Left renal cortex interstitium (tissue), 4 donors: ENCODE measurements at places on chromosomes 6 and 20.

GRCh38 chr6:157325069-157325805, 1.9 kb upstream of the TMEM242 start:
- no peak for DNase-seq

GRCh38 chr6:68368845-68369244, 266.2 kb upstream of the ADGRB3 start:
- DNase-seq = no peak

- DNase-seq = no peak
Observed at GRCh38 chr6:158661156-158661685, 11.4 kb downstream of the SYTL3 start.

- no peak for DNase-seq
Observed at GRCh38 chr6:37487591-37488380, 11.9 kb downstream of the CCDC167 start.

DNA sequence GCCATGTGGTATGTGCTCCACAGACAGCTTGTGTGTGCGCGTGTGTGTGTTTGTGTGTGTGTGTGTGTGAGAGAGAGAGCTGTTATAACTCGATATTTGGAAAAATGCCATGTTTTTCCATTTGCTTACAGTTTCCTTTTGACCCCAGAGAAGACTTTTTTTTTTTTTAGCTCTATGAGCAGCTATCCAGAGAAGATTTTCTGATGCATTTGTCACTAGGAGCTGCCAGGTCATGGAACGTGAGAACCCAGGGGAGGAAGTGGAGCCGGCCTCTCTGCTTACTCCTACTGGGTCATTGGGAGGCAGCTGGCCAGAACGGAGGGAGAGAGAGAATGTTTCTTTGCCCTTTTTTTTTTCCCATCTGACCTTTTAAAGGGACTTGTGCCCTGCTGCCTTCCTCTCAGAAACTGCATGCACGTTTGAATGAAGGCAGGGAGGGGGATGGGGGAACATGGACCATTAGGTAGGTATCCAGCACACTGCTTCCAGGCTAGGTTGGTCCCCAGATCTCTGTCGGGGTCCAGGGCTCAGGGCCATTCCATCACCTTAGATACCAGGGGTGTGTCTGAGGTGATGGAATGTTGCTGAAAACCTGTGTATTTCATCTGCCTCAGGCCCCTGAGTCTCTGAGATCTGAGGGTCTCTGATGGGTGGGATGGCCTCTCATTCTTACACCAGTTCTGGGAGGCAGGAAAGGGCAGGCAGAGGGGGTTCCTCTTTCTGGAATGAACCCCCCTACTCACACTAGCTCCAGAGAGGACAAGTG, 11.2 kb upstream of the MRPS18A start:
- DNase-seq = no peak

- no peak for DNase-seq
Observed at GRCh38 chr20:32737371-32738223, 5.7 kb downstream of the COMMD7 start.

GRCh38 chr20:63767456-63767855, 27.9 kb downstream of the SLC2A4RG start:
- DNase-seq = no peak

DNA sequence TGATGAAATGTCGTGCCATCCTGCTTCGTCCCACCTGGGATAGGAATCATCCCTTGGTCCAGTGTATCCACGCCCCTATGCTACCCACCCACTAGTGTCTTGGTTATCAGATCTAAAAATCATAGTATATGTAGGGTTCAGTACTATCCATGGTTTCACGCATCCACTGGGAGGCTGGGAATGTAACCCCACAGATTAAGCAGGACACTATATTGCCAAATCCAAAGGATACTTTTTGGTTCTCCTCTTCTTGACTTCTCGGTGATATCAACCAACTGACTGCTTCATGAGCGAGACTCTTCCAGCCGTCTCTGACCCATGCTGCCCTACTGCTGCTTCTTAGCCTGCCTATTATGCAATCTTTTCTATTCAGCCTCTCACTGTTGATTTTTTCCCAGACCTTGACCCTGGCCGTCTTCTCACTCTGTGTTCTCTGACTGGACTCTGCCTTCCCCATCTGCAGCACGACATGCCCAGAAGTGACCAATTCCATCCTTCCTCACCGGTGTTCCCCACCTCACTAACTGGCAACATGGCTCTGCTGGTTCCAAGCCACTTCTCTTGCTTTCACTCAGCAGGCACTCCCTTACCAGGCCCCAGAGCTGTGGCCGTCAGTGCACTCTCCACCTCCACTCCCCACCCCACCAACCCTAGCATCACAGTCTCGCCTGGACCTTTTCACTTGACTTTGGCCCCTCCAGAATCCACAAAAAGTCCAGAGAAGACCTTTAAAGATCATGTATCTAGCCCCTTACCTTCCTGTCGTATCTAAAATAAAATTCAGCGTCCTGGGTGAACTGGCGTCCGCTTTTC, 34.5 kb downstream of the GFRA4 start:
- DNase-seq = no peak

DNA sequence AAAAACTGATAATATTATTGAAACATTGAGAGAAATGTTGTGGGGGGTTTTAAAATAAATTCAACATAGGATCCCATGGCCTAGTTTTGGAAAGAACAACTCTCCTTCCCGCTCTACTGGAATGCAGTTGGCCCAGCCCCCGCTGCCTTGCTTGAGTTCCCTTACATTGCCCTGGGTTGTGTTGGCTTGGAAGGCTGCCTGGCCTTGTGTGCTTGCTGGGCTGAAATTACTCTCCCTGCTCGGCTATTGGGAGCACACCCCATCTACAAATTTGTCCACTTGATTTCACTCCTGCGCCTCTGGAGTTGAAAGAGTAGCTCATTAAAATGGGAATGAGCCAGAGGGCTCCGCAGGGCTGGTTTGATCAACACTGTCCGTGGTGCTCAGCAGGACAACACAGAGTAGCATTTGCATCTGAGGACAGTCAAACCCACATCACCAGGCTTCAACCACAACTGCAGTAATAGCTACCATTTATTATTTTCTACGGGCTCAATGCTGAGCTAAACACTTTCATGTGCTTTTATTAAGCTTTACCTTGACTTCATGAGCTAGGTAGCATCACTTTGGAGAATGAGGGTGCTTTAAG, 35.2 kb downstream of the DOK5 start:
- DNase-seq = no peak

DNA sequence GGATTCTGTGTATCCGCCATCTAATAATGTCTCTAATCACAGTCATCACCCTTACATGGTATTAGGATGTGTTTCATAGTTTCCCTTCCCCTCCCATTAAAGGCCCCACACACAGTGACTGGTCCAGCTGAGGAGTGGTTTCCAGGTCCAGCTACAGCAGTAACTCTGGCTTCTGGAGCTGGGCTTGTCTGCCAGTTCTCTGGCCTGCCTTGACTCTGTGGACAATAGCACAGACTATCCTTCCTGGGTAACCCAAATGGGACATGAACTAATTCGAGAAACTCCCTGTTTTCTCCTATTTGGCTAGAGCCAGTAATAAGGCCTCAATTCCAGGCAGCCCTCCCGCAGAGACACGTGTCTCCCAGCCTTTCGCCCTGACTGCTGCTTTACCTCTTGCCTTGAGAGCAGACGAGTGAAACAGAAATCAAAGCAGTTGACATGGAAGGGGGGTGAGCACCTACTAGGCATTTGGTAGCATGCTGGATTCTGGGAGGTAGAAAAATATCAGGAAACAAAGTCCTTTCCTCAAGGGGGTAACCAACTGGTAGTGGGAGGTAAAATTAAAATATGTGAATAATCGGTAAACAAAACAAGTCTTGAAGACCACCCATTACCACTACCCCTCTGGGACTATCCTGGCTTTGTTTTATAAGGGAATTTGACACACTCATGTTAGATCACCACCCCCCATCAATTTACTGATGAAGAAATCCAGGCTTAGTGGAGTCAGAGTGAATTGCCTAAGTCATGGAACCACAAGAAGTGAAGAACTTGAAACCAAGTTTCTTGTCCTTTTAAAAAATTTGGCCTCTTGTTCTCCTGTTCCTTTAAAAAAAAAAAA, 1.2 kb downstream of the TRAF3IP2 start:
- DNase-seq = no peak

GRCh38 chr20:46169245-46170171, 51.4 kb downstream of the CD40 start:
- no peak for DNase-seq

DNA sequence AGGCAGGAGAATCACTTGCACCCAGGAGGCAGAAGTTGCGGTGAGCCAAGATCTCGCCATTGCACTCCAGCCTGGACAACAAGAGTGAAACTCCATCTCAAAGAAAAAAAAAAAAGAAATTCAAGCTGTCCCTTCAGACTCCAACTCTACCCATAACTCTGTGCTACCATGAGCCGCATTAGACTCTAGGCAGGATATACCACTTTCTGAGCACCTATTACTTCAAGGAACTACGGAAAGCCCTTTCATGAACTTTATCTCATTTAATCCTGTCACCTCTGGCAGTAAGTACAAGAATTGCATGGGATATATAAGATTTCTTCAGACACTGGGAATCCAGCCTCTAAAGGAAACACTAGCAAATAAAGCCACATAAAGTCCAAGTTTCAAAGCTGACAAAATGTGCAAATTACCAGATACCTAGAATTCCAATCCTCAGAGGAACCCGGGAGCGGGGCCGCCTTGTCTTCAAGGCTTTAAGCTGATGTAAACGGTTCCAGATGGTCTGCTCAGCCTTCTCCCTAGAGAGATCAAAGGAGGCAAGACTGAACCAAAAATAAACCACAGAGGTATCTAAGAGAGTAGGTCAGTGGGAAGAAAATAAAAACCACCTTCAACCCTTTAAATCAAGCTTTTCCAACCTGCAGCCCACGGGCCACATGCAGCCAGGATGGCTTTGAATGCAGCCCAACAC, 9.4 kb downstream of the CDK5RAP1 start:
- DNase-seq = no peak

DNA sequence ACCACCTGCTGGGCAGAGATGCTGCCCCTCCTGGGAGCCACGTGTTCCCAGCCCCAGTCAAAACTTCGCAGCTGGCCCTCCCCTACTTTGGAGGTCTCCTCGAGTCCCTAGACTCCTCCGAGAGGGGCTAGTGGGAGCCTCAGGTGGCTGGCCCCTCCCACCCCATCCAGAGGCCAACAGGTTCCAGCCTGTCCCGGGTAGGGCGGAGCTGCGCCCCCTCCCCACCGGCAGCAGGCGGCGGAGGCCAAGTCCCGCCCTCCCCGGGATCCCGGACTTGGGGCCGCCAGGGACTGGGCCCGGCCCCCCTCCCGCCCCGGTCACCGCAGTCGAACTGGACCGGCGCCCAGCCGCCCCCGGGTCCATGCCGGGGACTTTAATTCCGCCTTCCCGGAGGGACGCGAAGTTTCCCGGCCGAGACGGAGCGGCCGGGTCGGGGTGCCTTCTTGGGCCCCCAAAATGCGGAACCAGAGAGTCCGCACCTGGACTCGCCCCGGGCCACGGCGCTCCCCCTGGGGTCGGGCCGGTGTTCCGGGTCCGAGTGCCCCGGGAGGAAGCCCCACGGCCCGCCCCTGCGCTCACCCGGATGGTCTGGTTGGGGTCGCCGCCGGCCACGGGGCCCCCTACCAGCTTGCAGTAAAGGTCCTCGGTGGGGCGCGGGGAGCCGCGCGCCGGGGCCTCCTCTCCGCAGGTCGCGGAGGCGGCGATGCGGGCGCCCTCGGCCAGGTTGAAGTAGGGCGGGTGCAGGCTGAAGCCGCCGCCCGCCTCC, 559 bp downstream of the LAMA5 start:
- no peak for DNase-seq

- DNase-seq = no peak
Observed at GRCh38 chr20:31718952-31719643, 3.6 kb downstream of the BCL2L1 start.

- DNase-seq = no peak
Observed at GRCh38 chr20:37309290-37309689, 19.8 kb downstream of the MANBAL start.

GRCh38 chr6:34565722-34566137, 9.6 kb upstream of the SPDEF start:
- DNase-seq = no peak

DNA sequence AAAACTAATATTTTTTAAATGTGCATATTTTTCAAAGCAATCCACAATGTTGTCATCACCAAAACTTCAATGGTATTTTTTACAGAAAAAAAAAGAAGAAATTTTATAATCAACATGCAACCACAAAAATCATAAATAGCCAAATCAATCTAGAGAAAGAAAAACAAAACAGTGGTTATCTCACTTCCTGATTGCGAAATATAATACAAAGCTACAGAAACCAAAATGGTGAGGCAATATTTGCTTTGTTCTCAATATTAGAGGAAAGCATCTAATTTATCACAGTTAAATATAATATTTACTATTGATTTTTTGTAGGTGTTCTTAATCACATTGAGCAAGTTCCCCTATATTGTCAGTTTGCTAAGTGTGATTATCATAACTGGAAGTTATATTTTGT, 720.7 kb upstream of the ADGRB3 start:
- no peak for DNase-seq

- no peak for DNase-seq
Observed at GRCh38 chr6:32117461-32117860, 8.3 kb upstream of the TNXB start.

- DNase-seq = no peak
Observed at GRCh38 chr6:144488590-144488989, 203.5 kb downstream of the UTRN start.

DNA sequence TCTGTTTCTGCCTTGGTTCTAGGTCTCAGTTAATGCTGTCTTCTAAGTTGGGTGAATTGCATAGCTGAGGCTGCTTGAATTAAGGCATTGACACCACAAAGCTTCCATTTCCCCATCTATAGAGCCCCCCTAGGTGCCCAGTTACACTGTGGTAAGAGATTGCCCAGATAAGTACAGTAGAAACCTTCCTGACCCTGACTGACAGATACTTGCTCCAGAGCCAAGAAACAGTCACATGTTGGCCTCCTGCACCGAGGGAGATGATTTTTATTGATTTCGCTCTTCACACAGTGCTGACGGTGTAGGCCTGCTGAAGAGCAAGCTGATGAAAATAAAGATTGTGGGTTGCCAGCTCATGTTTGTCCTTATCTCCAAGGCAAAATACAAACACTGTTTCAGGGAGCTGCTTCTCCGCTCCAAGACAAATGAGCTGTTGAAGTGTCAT, 67.9 kb downstream of the TRMT11 start:
- DNase-seq = no peak

GRCh38 chr6:36697481-36697903, at the start of gene RAB44:
Gene RAB44, plus strand, starts transcription at chr6:36697826. Its CDS starts 6,410 bp downstream, at chr6:36704236.
- DNase-seq = no peak

DNA sequence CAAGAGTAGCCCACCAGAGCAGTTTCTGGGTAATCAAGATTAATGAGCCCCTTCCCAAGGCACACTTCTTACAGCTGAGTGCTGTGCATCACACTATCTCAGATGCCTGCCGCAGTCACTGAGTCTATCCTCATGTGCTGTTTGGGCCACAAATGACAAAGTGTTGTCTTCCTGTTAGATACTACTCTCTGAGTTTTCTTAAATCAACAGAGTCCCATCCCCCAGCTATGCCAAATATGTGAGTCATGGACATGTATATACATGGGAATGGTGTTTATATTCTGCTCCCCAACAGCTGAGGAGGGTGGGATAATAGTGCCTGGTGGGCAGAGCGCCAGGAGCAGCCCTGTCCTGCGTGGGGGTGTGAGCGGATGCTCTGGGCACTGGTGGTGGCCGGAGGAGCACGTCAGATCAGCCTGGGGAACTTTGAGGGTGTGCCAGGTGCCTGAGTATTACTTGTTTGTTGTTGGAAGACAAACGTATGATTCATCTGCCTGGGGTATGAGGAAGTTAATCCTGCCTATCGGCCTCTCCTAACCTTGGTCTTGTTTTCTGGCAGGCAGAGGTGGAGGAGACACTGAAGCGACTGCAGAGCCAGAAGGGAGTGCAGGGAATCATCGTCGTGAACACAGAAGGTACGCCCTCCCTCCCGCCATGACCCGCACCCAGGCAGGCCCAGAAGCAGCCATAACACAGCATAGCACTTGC, 9.6 kb downstream of the DYNLRB1 start:
- no peak for DNase-seq
